ENCODE measurements at places on chromosomes 13 and 19. TPM values are rescaled to one million over a fixed set of nuclear protein-coding genes. Genes with fewer than 3 reads are reported as not detected.

Gene ZNF20
- total RNA-seq: 4.8 TPM

Gene BBC3
- 13.8 TPM for total RNA-seq

Gene SHD
- total RNA-seq: not detected

Gene CNN2
- total RNA-seq: 259 TPM

Gene ACP5
- total RNA-seq: 242 TPM

Gene C3
- total RNA-seq: 881 TPM

Gene F10
- 7.8 TPM for total RNA-seq

Gene RNF113B
- not detected for total RNA-seq

Gene BCL3
- 79.9 TPM for total RNA-seq

Gene USHBP1
- 4.8 TPM for total RNA-seq

Gene SEMA6B
- total RNA-seq: 4.8 TPM

DNA sequence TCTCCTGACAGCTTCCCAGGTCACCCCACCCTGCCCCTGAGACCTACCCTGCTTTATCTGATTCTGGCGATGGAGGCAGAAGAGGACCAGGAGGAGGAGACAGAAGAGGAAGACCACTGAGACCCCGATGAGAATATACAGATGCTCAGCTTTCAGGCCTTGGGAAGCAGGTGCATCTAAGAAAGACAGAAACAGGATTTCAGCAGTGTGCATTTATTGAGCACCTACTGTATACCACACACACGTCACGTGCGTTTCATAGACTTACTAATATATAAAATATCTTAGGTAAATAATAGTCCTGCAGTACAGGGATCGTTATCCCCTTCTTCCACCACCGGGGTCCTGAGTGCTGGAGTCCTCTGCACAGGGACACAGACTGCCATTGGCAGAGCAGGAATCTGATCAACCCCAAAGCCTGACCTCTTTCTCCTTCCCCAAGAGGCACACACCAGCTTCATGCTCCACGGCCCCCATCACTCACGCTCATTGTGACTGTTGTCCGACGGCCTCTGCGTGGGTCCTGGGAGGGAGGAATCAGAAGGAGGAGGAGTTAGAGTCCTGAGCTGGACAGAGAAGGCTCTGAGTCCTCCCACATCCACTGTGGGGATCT lies 8.2 kb downstream of the LAIR1 start:
- no peak for DNase-seq

- no peak for DNase-seq
Observed at GRCh38 chr13:75091718-75092117, 390.3 kb downstream of the TBC1D4 start.

GRCh38 chr13:57918086-57918485 lies 286.5 kb downstream of the PCDH17 start:
- no peak for DNase-seq

- DNase-seq: no peak
Observed at GRCh38 chr19:16019691-16020448, 56.4 kb upstream of the TPM4 start.

DNA sequence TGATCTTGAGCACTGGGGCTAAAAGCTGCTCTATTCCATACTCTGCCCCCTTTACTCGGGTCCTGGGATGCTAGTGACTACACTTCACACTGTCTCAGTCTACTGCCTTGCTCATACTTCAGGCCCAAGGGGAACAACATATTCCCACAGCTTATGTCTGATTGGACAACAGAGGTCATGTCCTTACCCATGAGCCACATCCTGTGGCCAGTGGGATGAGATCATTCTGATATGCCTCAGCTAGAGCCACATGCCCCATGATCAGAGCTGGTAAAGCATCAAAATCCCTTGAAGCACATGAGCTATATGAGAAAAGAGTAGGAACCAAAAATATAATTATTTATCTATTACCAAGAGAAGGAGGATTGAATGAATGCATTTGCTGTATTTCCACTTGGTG lies 290.1 kb upstream of the TSHZ3 start:
- DNase-seq: no peak

- no peak for DNase-seq
Observed at GRCh38 chr13:42048342-42048683, at the start of gene DGKH. DGKH (plus strand) TSS chr13:42048648; CDS start chr13:42048774, 126 bp downstream.

- no peak for DNase-seq
Observed at GRCh38 chr19:39130337-39131254, 5.0 kb downstream of the PAK4 start.

DNA sequence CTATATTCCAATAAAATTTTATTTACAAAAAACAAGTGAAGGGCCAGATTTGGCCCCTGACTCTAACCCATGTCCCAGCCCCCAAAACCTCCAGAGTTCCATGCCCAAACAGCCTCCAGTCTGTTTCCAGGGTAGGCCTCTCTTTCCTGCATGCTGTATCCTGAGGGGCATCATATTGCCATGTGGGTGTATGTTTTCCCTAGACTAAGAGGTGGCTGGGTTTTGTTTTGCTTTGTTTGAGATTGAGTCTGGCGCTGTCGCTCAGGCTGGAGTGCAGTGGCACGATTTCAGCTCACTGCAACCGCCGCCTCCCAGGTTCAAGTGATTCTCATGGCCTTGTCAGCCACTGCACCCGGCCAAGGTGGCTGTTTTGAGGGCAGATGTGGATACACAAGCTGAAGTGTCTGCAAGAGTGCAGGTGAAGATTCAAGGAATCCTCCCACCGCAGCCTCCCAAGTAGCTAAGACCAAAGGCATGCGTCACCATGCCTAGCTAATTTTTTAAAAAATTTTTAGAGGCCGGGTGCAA lies 23.6 kb upstream of the LSM14A start:
- no peak for DNase-seq

GRCh38 chr13:30708541-30708940 lies 26.8 kb upstream of the ALOX5AP start:
- DNase-seq: no peak

GRCh38 chr13:76983676-76984075 lies 8.2 kb upstream of the CLN5 start:
- no peak for DNase-seq

DNA sequence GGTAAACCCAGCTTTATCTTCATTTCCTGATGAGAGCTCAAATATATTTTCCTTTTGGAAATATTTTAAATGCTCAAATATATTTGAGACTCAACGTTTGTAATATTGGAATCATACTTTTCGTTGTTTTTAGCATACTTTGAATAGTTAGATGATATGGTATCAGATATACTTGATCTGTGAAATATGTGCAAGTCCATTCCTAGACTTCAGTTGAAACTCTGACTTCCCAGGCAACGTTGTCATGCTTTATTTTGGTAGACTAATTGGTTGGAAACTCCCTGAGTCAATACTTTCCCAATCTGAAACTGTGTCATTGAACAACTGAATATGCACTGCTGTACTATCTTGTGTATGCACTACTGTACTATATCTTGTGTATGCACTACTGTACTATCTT lies 378.5 kb downstream of the MYO16 start:
- no peak for DNase-seq

All from left lung (tissue), 14 donors.